ENCODE measurements at places on chromosomes 4 and X.

GRCh38 chr4:42633605-42634388 lies 23.1 kb downstream of the ATP8A1 start:
- no peak for DNase-seq

DNA sequence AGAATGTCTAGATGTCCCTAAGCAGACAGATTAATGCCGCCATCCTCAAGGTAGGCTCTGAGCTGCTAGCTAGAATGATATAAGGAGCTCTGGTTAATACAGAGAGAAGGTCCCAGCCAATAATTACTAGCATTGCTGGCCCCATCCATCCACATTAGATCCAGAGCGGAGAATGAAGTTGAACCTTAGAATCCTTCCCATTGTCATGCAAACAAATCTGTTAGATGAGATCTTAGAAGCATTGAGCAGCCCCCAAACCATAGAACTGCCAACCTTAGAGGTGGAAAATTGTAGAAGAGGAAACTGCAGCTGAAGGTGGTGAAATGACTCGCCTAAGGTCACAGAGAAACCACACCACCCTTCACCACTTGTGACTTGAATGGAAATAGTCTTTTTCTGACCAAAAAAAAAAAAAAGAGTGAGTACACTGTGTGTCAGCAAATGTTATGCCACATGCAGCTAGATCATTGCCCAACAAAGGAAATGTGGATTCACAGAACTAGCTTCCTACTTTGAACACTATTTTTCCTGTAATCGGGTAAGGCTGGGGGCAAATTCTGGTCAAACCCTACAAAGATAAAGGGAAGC lies 162.1 kb downstream of the SMIM20 start:
- DNase-seq: peak; percentile 49

DNA sequence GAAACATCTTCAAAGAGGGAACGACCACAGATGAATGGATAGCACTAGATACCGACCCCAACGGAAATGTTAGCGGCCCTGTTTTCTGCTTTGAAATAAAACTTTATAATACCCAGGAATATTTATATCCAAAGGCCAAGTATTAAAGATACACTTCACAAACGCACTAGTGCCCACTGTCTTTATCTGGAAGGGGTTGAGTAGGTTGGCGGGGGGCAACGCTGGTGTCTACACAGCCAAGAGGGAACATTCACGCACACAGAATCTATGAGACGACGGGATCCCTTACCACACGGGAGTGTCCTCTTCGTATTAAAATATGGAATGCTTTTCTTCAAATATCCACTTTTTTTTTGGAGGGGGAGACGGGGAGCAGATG lies 3.3 kb downstream of the HAND2 start:
- no peak for DNase-seq

DNA sequence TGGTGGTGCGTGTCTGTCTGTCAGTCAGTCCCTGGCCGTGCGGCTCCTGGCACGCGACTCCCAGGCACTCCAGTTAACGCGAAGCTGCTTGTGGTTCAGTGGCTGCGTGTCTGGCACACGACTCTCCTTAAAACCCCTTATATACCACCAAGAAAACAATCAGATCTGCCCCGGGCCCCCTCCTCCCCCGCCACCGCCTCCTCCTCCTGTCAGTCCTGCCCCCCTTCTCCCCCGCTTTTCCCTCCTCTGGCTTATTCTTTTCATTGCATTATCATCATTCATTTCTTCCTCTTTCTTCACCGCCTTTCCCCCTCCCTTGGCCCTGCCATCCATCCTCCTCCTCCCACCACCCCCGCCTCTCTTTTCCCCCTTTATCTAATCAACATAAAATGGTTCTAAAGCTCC lies at the start of gene NEUROG2:
NEUROG2 (minus strand) TSS at position 115 of the 405 bp plus-strand sequence. CDS start 705 bp downstream, outside the sequence.
- DNase-seq: no peak

DNA sequence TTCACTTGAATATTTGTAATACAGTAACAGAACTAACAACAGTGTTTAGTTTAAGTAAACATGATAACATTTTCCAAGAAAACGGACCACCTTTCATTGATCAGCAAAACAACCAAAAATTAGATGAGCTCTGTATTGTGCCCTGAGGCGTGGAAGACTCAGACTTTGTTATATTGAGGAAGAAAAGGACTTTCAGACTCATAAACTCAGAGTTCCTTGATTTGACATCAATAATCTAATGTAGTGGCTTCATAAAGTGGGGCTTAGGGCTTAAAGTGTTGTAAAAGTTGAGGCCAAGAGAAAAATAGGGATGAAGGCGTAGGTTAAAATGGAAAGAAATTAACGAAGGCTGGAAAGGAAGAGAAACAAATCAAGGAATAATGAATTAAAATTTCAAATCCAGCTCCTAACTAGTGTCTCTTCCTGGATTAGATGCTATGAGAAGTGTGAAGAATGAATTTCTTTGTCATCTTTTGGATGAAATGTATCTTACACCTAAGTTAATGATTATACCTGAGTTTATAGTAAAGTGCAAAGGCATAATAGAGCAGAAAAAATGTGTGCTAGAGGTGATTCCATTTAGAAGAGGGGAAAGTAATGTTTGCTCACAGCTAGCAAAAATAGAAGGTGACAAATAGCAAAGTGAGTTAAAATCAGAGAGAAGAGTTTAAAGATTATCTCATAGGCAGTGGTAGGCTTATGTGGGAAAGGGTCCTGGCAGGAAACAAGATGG lies 19.8 kb upstream of the GLRA2 start:
- no peak for DNase-seq

GRCh38 chr4:130008461-130008860 lies 912.5 kb downstream of the C4orf33 start:
- no peak for DNase-seq

GRCh38 chr4:14607578-14607977 lies 394.7 kb upstream of the CPEB2 start:
- DNase-seq: no peak

GRCh38 chr4:10421344-10422055 lies 35.7 kb downstream of the ZNF518B start:
- no peak for DNase-seq

- no peak for DNase-seq
These were observed 139.9 kb downstream of the CHIC2 start for GRCh38 chr4:53924333-53925049.

- DNase-seq: no peak
These were observed 1029.5 kb downstream of the C4orf33 start for GRCh38 chr4:130125467-130125866.

DNA sequence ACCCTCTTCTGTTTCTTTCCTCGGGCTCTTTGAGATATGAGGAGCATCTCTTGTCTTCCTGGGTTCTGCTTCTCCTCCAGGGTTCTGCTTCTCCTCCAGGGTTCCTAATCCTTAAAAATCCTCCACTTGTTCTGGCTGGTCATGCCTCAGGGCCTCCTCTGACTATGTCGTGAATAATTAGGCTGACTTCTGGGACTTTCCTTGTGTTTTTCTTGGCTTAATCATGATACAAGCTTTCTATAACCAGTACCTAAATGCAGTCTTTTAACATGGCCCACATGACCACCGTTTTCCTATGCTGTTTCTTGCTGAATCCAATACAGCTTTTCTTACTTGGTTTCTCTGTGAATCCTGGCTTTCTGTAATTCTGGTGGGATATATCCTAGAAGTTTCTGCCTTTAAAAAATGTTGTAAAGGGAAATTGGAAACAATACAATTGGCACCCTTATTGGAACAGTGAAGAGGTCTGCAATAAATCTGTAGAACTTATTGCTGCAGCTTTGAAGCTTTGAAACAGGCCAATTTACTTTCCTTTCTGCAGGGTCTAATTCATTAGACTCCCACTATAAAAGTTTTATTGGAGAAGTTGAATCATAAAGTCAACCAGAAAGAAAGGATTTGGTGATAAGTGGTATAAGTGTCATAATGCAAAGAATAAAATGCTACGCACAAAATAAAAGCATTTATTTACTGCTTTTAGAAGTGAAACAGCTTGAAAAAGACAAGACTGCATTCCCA lies 213.1 kb downstream of the UGT8 start:
- DNase-seq: no peak

- DNase-seq: no peak
These were observed 34.7 kb upstream of the PGRMC2 start for GRCh38 chr4:128322311-128322710.

- no peak for DNase-seq
These were observed 3.2 kb upstream of the PCDH19 start for GRCh38 chrX:100413229-100413628.

- DNase-seq: no peak
These were observed 59.2 kb downstream of the FAM47A start for GRCh38 chrX:34072906-34073305.

DNA sequence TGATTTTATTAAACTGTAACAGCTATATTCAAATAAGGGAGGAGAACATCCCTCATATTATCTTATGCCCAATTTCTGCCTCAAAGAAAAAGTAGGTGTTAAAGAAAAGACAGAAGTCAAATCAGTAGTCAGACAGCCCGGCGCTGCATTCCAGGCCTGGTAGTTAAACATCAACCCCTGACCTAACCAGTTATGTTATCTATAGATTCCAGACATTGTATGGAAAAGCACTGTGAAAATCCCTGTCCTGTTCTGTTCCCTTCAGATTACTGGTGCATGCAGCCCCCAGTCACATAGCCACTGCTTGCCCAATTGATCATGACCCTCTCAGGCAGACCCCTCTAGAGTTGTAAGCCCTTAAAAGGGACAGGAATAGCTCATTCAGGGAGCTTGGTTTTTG lies 269.9 kb upstream of the GALNT7 start:
- no peak for DNase-seq

All from stimulated activated naive CD4-positive, alpha-beta T cell treated with Interleukin-2 at 50 U/mL for 16 hours (primary cell).